ENCODE measurements at places on chromosomes 6 and 20.

GRCh38 chr20:14046534-14046933 lies 51.2 kb downstream of the MACROD2 start:
- no peak for DNase-seq

DNA sequence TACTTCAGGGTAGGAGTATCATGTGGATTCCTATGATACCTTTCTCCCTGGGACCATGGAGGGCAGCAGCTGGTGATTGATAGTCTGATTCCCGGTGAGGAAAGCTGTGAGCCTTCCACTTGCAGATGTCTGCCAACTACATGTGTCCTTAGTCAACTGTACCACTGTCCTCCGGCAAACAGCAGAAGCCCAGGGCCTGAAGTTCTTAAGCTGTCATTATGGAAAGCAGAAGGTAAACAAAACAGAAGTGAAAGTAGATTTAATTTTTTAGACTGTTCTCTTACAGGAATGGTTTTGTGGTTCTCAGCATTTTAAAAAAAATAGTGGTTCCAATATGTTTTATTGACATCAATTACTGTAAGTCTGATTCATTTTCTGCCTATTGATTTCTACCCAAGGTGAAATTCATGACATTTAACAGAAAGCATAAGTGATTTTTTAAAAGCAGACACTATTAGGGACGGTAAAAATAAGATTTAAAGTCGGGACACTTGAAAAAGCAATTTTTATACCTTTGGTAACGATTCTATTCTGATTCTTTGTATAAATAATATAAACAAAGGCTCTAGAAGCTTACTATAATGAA lies 36.6 kb downstream of the PTPN1 start:
- no peak for DNase-seq

GRCh38 chr6:8080362-8081151 lies 16.4 kb upstream of the BLOC1S5 start:
- DNase-seq = no peak

DNA sequence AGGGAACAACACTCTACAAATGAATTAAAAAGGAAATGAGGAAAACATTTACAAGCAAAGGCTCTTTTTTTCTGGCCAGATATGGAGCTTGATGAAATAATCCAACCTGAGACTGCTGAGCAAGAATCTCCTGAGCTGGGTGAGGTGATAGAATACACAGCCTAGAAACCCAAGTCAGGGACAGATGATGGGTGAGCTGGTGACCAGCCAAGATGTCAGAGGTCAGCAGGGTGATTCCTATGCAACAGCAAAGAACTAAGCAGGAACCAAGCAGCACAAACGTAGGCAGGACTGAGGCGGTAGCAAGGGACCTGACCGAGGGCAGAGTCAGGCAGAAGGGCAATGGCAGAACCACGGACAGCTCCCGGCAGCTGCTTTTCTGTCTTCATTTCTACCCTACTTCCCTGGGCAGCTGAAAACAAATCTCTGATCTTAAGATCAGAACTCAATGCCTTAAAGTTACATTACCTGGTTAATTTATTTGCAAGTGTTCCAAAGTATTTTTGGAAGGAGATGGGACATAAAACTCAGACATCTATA lies 75.1 kb downstream of the CDC40 start:
- no peak for DNase-seq

DNA sequence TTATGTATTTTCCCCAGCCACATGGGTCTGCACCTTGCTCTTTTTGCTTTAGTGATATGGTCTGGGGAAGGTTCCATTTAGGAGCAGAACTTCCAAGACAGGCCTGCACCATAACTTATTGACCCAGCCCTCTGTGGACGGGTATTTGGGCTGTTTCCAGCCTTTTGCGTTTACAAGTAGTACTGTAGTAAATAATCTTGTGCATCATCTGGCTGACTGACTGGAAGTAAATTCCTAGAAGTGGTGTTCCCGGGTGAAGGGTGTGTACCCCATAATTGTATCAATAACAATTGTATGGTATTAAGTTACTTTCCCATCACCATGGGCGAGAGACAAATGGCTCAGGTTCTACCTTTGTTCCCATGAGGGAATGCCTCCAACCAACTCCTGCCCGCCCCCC lies 31.6 kb downstream of the SPDEF start:
- no peak for DNase-seq

DNA sequence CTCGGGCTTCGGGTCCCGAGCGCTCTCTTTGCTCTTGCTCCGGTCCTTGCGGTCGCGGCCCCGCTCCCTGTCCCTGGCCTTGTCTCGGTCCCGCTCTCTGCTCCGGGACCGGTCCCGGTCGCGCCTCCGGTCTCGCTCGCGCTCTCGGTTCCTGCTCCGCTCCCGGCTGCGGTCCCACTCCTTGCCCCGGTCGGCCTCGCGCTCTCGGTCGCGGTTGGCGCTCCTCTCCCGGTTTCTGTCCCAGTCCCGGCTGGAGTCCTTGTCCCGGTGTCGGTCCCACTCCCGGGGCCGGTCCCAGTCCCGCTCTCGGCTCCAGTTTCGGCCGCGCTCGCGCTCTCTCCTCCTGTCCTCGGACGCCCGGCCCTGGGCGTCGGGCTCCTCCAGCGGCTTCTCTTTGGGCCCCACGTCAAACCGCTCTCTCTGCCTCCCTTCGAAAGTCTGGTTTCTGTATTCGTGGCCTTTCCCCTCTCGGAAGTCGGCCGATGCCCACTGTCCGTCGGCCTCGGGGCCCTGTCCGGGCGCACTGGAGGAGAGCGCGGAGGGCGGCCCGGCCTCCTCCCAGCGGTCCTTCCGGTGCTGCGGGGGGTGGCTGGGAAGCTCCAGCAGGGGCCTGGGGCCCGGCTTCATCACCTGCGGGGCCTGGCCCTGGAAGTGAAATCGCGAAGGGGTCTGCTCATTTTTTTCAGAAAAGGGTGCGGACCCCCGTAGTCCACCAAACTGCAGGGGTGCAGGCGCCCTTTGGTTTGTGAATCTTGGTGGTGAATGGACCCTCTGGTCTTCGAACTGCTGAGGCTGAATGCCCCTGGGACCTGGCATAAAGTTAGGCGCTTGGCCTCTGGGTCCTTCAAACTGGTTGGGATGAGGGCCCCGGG lies 17.9 kb upstream of the TCFL5 start:
- no peak for DNase-seq

DNA sequence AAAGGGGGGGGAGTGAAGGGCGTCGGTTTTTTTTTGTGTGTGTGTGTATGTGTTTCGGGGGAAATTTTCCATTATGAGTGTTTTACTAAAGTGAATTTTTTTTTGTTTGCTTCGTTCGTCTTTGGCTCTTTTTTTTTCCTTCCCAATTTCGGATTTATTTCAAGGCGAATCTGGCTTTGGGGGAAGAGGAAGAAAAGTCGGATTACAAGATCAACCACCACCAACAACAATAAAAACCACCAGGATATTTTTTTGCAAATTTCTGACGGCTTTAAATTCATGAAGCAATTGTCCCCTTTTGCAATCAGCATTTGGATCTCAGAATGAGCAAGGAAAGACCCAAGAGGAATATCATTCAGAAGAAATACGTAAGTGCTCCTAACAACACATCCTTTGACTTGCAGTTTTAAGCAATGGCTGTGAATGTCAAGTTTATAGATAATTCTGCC lies 372 bp downstream of the JARID2 start:
- DNase-seq = no peak

DNA sequence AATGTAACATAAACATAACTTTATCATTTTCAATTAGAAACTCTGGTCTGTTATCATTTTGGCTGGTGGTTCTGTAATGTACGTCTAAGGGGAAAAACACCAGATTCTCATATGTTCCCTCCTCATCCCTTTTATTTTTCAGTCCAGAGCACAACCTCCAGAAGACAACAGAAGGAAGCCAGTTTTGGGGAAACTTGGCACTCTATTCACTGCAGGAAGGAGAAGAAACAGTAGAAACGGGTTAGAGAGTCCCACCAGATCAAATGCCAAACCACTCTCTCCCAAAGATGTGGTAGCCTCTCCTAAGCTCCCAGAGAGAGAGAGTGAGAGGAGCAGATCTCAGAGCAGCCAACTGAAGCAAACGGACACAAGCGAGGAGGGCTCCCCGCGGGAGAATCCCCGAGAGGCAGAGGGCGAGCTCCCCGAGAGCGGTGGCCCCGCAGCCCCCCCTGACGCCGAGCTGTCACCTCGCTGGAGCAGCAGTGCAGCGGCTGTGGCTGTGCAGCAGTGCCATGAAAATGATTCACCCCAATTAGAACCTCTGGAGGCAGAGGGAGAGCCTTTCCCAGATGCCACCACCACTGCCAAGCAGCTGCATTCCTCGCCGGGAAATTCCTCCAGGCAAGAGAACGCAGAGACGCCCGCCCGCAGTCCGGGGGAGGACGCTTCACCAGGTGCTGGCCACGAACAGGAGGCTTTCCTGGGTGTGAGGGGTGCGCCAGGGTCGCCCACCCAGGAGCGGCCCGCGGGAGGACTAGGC lies 117.8 kb downstream of the RTN4IP1 start:
- DNase-seq = no peak

DNA sequence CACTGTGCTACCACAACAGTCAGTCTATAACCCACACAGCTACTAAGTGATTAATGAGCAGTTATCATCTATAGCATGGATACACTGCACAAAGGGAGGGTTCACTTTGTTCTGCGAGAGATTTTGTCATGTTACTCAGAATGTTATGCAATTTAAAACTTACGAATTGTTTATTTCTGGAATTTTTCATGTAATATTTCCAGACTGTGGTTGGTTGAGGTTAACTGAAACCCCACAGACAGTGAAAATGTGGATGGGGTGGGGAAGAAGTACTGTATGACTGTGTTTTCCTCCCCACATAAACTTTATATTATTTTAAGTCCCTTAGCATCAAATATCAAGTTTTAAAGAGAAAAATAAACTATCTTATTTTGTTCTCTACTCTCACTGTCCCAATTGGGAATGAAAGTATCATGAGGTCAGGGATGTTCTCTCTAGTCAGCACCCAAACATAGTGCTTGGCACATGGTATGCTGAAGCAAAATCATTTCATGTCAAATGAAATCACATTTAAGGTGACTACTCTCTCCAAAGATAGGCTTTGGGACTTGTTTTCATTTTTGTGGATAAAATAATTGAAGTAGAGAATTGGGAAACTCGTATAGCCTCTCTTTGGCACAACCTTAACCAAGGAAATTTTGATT lies 25.4 kb downstream of the DOP1A start:
- no peak for DNase-seq

- no peak for DNase-seq
These were observed 37.3 kb downstream of the TFEB start for GRCh38 chr6:41697861-41698781.

DNA sequence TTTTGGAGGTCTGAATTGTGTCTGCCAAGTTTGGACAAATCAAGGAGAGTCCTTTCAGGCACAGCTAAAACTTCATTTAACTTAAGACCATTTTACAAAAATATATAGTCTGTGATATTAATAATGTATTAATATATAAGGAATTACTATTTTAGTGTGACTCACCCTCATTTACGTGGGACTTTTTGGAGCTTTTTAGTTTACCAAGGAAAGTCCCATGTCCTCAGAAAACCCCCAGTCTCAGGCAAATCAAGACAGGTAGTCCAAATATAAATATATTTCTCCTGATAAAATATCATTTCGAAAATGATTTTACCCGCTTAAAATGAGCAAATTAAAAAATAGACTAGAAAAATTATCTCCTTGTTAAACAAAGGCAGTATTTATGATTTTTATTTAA lies 479.0 kb downstream of the PKHD1 start:
- no peak for DNase-seq

- DNase-seq = no peak
These were observed 31.2 kb upstream of the HBS1L start for GRCh38 chr6:135085700-135086413.

DNA sequence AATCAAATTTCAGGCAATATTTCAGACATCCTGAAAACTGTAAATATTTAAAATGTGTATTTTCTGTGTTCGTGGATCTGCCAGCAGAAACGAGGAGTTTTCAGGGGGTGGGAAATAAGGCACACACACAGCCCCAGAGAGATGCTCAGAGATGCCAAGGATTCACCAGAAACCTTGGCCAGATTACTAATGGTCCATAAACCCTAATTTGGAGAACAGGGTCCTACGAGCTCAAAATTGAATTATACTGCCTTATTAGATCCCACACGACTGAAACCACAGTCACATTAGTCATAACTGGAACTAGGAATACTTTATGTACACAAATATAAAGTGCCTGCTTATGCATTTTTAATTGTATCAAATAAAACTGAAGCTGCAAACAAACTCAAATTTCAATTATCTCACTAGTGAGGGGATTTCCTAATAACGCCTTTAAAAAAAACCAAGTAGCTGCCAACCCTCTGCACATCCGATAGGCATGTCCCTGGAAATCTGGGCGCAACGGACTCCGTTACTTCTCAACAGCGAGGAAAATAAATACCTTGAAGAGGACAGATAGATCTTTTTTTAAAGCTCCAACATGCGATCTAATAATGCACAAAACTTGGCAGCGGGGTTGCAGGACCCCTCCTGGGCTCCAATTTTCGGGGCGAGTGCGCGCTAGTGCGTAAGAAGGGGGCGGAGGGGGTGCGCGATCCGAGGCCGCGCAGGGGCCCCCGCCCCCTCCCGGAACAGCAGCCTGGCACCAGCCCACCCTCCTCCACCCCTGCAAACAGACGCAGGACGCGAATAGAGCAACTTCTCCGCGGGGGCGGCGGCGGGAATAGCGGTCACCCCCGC lies 897 bp downstream of the CHD6 start:
- peak; percentile 16 for DNase-seq

GRCh38 chr6:121399966-121400365 lies 35.5 kb upstream of the GJA1 start:
- DNase-seq = no peak

Measured in stimulated activated CD8-positive, alpha-beta memory T cell treated with anti-CD3 and anti-CD28 coated beads, Interleukin-2, amount 100 ng/mL, for 1 hour (primary cell).